PC-3 (cell line): ENCODE measurements at places on chromosomes 5 and 9. TPM values are rescaled to one million over a fixed set of nuclear protein-coding genes. Genes with fewer than 3 reads are reported as not detected.
A peak's percentile ranks its signal among the peaks of the same experiment; 100 is the strongest.

GRCh38 chr5:138706655-138707480, 46.4 kb upstream of the CTNNA1 start:
- peak; percentile 52 for DNase-seq
- H3K4me3 ChIP-seq, result no peak overlapping the region
- no peaks in the 10 kb centered on the region for H3K36me3 ChIP-seq
- H3K4me1 ChIP-seq, result peaks cover 5% of the 10 kb centered on the region; the same call in 1 of the 2 replicates
- H3K27ac ChIP-seq, result no peak overlapping the region
- H3K27me3 ChIP-seq, result no peaks in the 10 kb centered on the region

DNA sequence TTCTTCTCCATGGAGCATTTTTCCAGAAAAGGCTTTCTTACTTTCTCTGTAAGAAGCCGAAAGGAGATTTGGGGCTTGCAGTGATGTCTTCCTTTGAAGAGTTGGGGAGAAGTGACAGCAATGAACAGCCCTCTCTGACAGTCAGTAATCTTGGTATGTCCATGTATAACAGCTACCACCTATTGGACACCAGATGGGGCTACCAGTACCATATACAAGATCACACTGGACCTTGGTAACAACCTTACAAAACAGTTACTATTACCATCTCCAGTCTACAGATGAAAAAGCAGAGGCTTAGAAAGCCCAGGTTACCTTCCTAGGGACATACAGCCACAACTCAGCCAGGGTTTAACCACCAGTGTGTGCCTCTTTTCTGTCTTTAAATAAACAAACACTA, 272.7 kb upstream of the TRPC7 start:
- no peaks in the 10 kb centered on the region for H3K27me3 ChIP-seq
- H3K4me1 ChIP-seq, result no peaks in the 10 kb centered on the region
- H3K27ac ChIP-seq, result no peak overlapping the region

The PRPF4 gene
- total RNA-seq, result 27.4 and 32.1 TPM in 2 replicates

- H3K4me3 ChIP-seq, result peak overlapping the region; percentile 2; the same call in 1 of the 2 replicates
- peak overlapping the region; percentile 98 for H3K27ac ChIP-seq
- H3K4me1 ChIP-seq, result peaks cover 29% of the 10 kb centered on the region
- peak; percentile 80 for DNase-seq
- peaks cover 10% of the 10 kb centered on the region; the same call in 1 of the 2 replicates for H3K36me3 ChIP-seq
Observed at GRCh38 chr9:6153425-6153824, 62.2 kb upstream of the IL33 start.

- no peaks in the 10 kb centered on the region for H3K27me3 ChIP-seq
- peaks cover 15% of the 10 kb centered on the region for H3K4me1 ChIP-seq
- no peak overlapping the region for H3K27ac ChIP-seq
- peak; percentile 40 for DNase-seq
- no peaks in the 10 kb centered on the region for H3K36me3 ChIP-seq
Observed at GRCh38 chr5:40240111-40240510, 439.6 kb upstream of the PTGER4 start.

GRCh38 chr9:92159058-92159457, 43.8 kb upstream of the SPTLC1 start:
- no peaks in the 10 kb centered on the region for H3K36me3 ChIP-seq
- no peaks in the 10 kb centered on the region for H3K27me3 ChIP-seq
- no peak overlapping the region for H3K27ac ChIP-seq
- DNase-seq, result no peak

DNA sequence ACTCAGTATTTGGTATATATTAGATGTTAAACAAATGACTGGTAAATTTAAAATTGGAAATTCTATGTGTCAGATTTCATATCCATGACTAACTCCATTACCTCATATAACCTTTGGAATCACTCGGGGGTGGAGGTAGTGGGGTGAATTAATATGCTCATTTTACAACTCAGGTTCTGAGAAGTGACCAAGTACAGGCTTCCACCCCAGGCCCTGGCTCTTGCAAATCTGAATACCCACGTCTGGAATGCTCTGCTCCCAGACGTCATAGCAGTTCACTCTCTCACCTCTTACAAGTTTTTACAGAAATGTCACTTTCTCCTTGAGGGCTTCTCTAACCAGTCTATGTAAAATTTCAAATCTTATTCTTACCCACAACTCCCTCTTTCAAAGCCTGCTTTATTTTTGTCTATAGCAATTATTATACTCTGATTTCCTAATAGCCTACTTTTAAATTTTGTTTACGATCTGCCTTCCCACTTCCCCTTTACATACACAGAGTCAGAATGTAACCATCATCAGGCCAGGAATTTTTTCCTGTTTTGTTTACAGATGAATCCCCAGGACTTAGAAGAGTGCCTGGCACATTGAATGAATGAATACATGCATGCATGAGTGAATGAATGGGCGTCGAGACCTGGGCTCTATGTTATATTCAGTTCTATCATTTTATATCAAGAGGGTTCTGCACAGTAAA, 134.1 kb upstream of the IFNE start:
- H3K36me3 ChIP-seq, result no peaks in the 10 kb centered on the region
- peak overlapping the region; percentile 35; the same call in 1 of the 2 replicates for H3K4me3 ChIP-seq
- H3K4me1 ChIP-seq, result peaks cover 47% of the 10 kb centered on the region
- H3K27ac ChIP-seq, result peak overlapping the region; percentile 90
- DNase-seq, result peak; percentile 83

DNA sequence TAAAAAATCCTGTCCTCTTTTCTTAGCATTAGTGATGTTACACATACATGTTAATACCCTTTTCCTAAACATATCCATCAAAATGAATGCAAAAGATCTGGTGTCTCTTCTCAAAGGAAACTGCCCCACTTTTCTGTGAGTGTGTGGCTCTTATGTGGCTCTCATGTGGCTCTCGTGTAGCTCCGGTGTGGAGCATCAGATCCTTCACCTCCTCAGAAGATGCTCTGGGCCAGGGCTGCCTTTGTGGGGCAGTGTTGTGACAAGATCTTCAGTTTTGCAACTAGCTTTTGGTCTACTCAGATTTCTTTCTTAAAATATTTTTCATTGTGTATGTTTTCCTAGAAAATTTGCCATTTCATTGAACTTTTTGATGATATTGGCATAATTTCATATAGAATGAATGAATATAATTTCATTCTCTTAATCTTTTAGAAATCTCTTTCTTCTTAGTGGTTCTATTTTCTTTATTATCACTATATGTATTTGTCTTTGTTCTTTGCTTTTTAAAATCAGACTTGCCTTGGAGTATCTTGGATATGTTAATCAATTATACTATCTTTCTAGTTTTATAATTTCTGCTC, 19.4 kb downstream of the GARNL3 start:
- H3K36me3 ChIP-seq, result no peaks in the 10 kb centered on the region
- no peak overlapping the region for H3K27ac ChIP-seq
- H3K4me3 ChIP-seq, result no peak overlapping the region
- peak; percentile 39 for DNase-seq
- H3K27me3 ChIP-seq, result no peaks in the 10 kb centered on the region

GRCh38 chr9:12859704-12860251, 85.0 kb downstream of the LURAP1L start:
- no peaks in the 10 kb centered on the region for H3K36me3 ChIP-seq
- H3K27me3 ChIP-seq, result no peaks in the 10 kb centered on the region
- peak overlapping the region; percentile 56 for H3K4me3 ChIP-seq

DNA sequence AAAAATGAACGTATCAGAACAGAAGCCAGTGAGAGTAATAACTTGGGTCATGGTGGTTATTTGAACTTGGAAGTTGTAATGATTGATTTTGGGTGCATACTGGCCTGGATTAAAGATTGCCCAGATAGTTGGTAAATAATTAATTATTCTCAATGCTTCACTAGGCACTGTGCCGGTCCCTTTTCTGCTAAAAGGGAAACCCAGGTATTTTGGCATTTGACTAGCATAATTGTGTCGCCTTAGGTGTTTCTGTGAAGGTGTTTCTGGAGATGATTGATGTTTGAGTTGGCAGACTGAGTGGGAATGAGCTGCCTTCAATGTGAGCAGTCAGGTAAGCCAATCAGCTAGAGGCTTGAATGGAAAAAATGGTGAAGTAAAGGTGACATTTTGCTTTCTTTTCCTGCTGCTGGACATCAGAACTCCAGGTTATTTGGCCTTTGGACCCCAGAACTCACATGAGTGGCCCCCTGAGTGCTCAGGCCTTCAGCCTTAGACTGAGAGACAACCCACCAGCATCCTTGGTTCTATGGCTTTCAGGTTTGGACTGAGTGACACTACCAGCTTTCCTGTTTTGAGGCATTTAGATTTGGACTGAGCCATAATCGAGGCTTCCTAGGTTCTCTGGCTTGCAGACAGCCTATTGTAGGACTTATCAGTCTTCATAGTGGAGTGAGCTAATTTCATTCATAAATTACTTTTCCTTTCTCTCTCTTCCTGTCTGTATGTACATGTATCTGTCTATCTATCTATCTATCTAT, 120.7 kb upstream of the PAPPA start:
- H3K27ac ChIP-seq, result no peak overlapping the region
- no peaks in the 10 kb centered on the region for H3K4me1 ChIP-seq
- H3K4me3 ChIP-seq, result no peak overlapping the region
- DNase-seq, result no peak

DNA sequence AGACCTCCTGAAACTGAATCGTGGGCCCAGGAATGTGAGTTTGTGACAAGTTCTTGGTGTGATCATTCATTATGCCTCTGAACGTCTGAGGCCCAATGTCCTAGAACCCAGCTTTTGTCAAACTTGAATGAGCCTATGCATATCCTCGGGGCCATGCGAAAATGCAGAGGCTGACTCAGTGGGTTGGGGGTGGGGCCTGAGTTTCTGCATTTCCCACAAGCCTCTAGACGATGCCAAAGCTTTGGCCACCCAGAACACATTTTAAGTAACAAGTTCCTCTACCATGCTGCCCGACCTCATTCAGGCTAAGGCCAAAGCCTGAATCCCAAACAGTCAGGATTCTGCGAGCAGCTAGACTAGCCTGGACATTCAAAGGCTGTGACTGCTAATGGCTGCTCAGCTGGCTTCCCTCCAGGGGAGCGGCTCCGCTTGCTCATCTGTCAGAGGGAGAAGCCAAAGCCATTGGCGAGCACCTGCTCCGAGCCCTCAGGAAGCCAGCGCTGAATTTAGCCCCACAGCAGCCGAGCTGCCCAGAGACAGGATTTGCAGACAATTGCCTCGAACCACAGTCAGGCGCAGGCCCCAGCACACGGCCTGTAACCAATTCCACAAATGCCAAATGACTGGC, 177.5 kb downstream of the ZDHHC21 start:
- no peaks in the 10 kb centered on the region for H3K36me3 ChIP-seq
- H3K27ac ChIP-seq, result no peak overlapping the region

GRCh38 chr5:105929858-105930257, 1740.9 kb downstream of the EFNA5 start:
- H3K36me3 ChIP-seq, result no peaks in the 10 kb centered on the region
- H3K4me3 ChIP-seq, result no peak overlapping the region
- H3K27ac ChIP-seq, result no peak overlapping the region
- no peaks in the 10 kb centered on the region for H3K27me3 ChIP-seq
- peaks cover 12% of the 10 kb centered on the region for H3K4me1 ChIP-seq
- no peak for DNase-seq

The GPR150 gene
- total RNA-seq, result 0.35 TPM in 1 of 2 replicates, not detected in the other

GRCh38 chr5:55816342-55816741, 34.8 kb upstream of the IL31RA start:
- H3K4me1 ChIP-seq, result peaks cover 8% of the 10 kb centered on the region
- DNase-seq, result peak; percentile 70
- H3K27me3 ChIP-seq, result no peaks in the 10 kb centered on the region
- no peaks in the 10 kb centered on the region for H3K36me3 ChIP-seq
